Activated CD4-positive, alpha-beta memory T cell treated with anti-CD3 and anti-CD28 coated beads, Interleukin-2, amount 10 ng/mL, durations not matched to agents 7 days and 5 days (primary cell): ENCODE measurements at places on chromosomes 1 and 21. TPM values are rescaled to one million over a fixed set of nuclear protein-coding genes. Genes with fewer than 3 reads are reported as not detected.
A peak's percentile ranks its signal among the peaks of the same experiment; 100 is the strongest.

- H3K4me1 ChIP-seq: no peaks in the 10 kb centered on the region
- no peaks in the 10 kb centered on the region for H3K36me3 ChIP-seq
- H3K27me3 ChIP-seq: peaks cover 51% of the 10 kb centered on the region
- DNase-seq: no peak
- H3K4me3 ChIP-seq: no peak within 1 kb of the TSS
Measured at GRCh38 chr1:205042911-205043806, at the start of gene CNTN2. Gene CNTN2 (plus strand): TSS chr1:205043212. CDS start chr1:205053186, 9,974 bp downstream.

DNA sequence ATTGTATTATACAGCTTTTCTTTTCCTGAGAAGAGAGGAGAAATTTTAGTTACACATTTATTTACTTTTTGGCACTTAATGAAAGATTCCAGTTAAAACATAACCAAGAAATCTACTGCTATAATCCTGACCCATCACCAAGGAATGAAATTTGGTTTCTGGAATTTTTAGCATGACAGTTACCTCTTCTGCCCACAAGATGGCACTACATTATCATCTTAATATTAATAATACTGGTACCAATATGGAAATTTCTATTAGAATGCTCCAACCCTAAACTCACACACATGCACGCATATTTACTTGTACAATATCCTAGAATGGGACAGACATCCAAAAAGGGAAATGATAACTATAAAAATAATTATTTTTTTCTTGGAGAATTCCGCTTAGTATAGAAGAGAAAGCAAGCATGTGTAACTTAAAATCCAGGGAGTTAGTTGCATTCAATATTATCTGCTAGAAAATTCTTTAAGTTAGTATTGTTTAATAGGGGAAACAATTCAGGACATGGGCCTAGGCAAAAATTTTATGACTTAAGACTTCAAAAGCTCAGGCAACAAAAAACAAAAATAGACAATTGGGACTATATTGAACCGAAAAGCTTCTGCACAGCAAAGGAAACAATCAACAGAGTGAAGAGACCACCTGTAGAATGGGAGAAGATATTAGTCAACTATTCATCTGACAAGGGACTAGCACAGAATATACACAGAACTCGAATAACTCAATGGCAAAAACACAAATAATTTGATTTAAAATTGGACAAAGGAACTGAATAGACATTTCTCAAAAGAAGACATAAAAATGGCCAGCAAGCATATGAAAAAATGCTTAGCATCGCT lies 37.4 kb downstream of the MAP3K21 start:
- no peak for DNase-seq
- no peaks in the 10 kb centered on the region for H3K27me3 ChIP-seq
- H3K4me3 ChIP-seq: no peak overlapping the region

DNA sequence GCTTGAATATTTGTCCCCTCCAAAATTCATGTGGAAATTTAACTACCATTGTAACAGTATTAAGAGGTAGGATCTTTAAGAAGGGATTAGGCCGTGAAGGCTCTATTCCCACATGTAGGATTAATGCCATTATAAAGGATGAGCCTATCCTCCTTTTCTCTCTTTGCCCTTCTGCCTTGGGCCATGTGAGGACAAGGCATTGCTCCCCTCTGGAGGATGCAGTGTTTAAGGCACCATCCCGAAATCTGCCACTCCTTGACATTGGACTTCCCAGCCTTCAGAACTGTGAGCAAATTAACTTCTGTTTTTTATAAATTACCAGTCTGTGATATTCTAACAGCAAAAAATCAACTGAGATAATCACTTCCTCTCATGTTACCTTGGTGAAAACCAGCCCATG lies 124.4 kb downstream of the TOMM20 start:
- H3K4me3 ChIP-seq: no peak overlapping the region
- peaks cover 33% of the 10 kb centered on the region for H3K4me1 ChIP-seq
- H3K27ac ChIP-seq: no peak overlapping the region
- H3K27me3 ChIP-seq: peaks cover 5% of the 10 kb centered on the region
- no peak for DNase-seq

- no peak for DNase-seq
- H3K36me3 ChIP-seq: no peaks in the 10 kb centered on the region
- H3K27ac ChIP-seq: no peak overlapping the region
- H3K4me3 ChIP-seq: no peak overlapping the region
- peaks cover 21% of the 10 kb centered on the region for H3K4me1 ChIP-seq
- H3K27me3 ChIP-seq: peaks cover 52% of the 10 kb centered on the region
Measured at GRCh38 chr1:30908316-30908695, 252 bp downstream of the SDC3 start.

DNA sequence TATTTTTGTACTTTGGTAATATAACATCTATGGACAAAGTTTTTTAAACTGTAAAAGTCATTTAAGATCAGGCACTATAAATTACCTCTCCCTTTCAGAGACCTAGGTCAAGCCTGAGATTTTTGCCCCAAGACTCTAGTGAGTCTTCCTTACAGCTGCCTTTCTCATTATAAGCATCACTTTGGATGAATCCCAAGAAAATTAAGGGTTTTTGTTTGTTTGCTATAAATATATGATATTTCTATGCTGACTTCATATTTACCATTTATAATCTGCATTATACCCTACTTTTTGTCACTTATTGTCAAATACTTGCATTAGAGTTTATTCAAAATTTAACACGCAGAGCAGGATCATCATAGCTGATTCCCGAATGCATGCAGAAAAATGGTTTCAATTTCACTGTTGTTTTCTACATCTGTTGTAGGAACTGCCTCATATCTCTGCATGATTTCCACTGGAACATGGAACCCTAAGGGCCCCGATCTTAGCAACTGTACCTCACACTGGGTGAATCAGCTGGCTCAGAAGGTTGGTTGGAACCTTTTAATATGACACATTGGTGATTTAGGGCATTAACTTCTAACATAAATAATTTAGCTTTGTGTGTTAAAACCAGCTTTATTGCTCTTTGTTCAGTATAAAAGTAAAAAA lies 150.0 kb downstream of the ADGRL2 start:
- no peak for DNase-seq
- H3K4me1 ChIP-seq: no peaks in the 10 kb centered on the region
- no peaks in the 10 kb centered on the region for H3K36me3 ChIP-seq
- no peak overlapping the region for H3K27ac ChIP-seq
- H3K27me3 ChIP-seq: no peaks in the 10 kb centered on the region
- H3K4me3 ChIP-seq: no peak overlapping the region

- no peak overlapping the region for H3K4me3 ChIP-seq
- DNase-seq: no peak
- H3K27me3 ChIP-seq: peaks cover 4% of the 10 kb centered on the region
- H3K27ac ChIP-seq: no peak overlapping the region
Measured at GRCh38 chr1:64581843-64582185, 111.9 kb downstream of the CACHD1 start.

- peaks cover 8% of the 10 kb centered on the region for H3K4me1 ChIP-seq
- H3K27me3 ChIP-seq: peaks cover 5% of the 10 kb centered on the region
- no peak for DNase-seq
- no peaks in the 10 kb centered on the region for H3K36me3 ChIP-seq
- no peak overlapping the region for H3K27ac ChIP-seq
Measured at GRCh38 chr1:227396539-227397353, 78.5 kb upstream of the CDC42BPA start.

DNA sequence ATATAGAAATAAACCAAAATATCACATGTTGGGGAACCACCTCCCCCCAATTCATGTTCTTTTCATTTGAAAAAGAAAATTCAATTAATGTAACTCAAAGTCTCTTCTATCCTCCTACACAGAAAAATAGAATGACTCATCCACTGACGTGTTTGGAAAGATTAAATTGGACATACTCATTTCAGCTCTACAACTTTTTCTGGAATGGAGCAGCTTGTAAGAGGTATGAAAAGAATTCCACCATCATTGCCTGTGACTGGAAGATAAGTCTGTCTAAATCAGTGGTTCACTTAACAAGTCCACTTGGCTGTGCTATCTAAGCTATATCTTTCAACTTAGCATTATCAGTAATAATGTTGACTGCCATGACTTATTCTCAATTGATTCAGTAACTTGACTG lies 702.3 kb downstream of the BRINP3 start:
- no peaks in the 10 kb centered on the region for H3K4me1 ChIP-seq
- H3K4me3 ChIP-seq: no peak overlapping the region
- H3K27ac ChIP-seq: no peak overlapping the region
- H3K36me3 ChIP-seq: no peaks in the 10 kb centered on the region

- H3K36me3 ChIP-seq: no peaks in the 10 kb centered on the region
- H3K4me1 ChIP-seq: no peaks in the 10 kb centered on the region
- no peak for DNase-seq
Measured at GRCh38 chr1:106814418-106814817, 242.1 kb upstream of the PRMT6 start.

- no peaks in the 10 kb centered on the region for H3K27me3 ChIP-seq
- no peak overlapping the region for H3K4me3 ChIP-seq
- peaks cover 29% of the 10 kb centered on the region for H3K4me1 ChIP-seq
- no peak for DNase-seq
- H3K27ac ChIP-seq: no peak overlapping the region
Measured at GRCh38 chr1:91944087-91944486, 5.1 kb upstream of the BRDT start.

GRCh38 chr1:68516066-68516465 lies 19.2 kb upstream of the DEPDC1 start:
- H3K36me3 ChIP-seq: no peaks in the 10 kb centered on the region
- H3K4me1 ChIP-seq: no peaks in the 10 kb centered on the region
- no peak overlapping the region for H3K4me3 ChIP-seq
- H3K27me3 ChIP-seq: no peaks in the 10 kb centered on the region

GRCh38 chr21:29496337-29496736 lies 197.6 kb downstream of the BACH1 start:
- H3K27ac ChIP-seq: no peak overlapping the region
- no peaks in the 10 kb centered on the region for H3K36me3 ChIP-seq
- H3K4me3 ChIP-seq: no peak overlapping the region
- no peaks in the 10 kb centered on the region for H3K27me3 ChIP-seq
- DNase-seq: no peak
- H3K4me1 ChIP-seq: no peaks in the 10 kb centered on the region

DNA sequence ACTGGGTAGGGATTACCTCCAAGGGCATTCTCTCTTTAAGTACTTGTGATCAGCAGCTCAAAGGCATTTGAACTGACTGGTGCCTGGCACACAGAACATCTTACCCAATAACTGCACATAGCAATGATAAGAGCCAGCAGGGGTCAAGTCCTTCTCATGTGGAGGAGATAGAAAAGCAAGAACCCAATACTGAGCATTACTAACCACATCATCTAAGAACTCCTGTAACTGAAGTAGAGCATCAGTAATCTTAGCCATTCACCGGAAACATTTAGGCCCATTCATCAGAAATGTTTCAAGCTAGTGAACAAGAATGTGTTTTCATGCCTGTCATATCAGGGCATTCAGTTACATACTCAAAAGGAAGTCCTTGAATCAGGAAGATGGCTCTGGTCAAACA lies 33.6 kb upstream of the THEM4 start:
- H3K4me1 ChIP-seq: peaks cover 43% of the 10 kb centered on the region
- H3K27ac ChIP-seq: no peak overlapping the region
- H3K36me3 ChIP-seq: no peaks in the 10 kb centered on the region
- H3K4me3 ChIP-seq: no peak overlapping the region
- no peaks in the 10 kb centered on the region for H3K27me3 ChIP-seq
- DNase-seq: no peak

- H3K27me3 ChIP-seq: peaks cover 7% of the 10 kb centered on the region
- no peaks in the 10 kb centered on the region for H3K36me3 ChIP-seq
- no peak overlapping the region for H3K27ac ChIP-seq
- peaks cover 3% of the 10 kb centered on the region for H3K4me1 ChIP-seq
- no peak overlapping the region for H3K4me3 ChIP-seq
Measured at GRCh38 chr1:8142955-8143629, 117.0 kb upstream of the ERRFI1 start.

GRCh38 chr1:70025846-70026245 lies 179.5 kb downstream of the LRRC40 start:
- no peak for DNase-seq
- no peaks in the 10 kb centered on the region for H3K4me1 ChIP-seq

DNA sequence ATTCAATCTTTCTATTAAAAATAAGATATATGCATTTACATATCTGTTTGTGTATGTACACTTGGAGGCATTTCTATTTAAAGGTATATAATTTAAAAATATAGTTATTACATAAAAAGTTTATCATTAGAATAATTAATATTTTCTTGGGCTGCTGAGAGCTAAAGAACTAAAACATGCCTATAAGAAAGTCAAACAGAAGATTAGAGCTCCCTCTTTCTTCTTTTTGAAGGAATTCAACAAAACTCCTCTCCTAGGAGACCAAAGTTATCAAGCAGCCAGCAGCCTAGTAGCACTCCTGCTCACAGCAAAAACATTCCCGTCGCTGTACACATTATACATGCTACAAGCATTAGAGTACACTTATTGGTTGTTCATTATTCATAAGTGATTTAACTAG lies 216.4 kb downstream of the VAV3 start:
- no peak overlapping the region for H3K4me3 ChIP-seq
- H3K27ac ChIP-seq: no peak overlapping the region
- DNase-seq: no peak
- H3K36me3 ChIP-seq: no peaks in the 10 kb centered on the region

DNA sequence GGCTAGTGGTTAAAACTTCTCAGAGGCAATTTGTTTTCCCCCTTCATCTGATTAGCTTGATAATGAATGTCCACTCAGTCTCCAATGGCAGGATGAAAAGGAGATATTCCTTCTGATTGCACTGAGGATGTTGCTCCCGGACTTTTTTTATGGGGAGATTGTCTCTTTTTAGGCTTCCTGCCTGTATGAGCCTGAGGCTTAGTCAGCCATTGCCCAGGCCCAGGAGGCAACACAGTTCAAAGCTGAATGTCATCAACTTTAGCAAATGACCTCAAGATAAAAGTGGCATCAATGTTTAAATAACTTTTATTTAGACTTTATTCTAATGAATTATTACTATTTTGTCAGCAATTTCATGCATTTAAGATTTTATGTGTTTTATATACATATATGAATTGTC lies 162.9 kb upstream of the PTBP2 start:
- no peaks in the 10 kb centered on the region for H3K4me1 ChIP-seq
- no peak overlapping the region for H3K4me3 ChIP-seq
- H3K27ac ChIP-seq: no peak overlapping the region

DNA sequence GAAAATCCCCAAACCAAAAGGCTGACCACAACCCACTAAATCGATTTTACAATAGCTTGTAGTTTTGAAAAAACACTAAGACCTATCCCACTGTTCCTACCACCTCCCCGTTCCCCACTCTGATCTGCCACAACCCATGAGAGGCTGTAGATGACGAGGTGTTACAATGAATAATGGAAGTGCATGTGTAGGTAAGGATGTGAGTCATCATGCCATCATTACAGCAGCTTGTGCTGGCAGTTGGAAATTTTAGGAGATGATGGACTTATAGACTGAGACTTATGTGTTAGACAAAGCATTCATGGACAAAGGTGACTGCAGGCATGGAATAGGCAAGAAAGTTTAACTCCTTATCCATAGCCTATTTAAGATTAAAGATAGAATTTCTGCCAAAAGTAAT lies 184.7 kb upstream of the CACYBP start:
- peak; percentile 17 for DNase-seq
- no peak overlapping the region for H3K27ac ChIP-seq
- peaks cover 28% of the 10 kb centered on the region for H3K4me1 ChIP-seq

Gene MAP1LC3C
- total RNA-seq: not detected

Gene NID1
- total RNA-seq: 0.45 TPM

Gene SYT14
- total RNA-seq: not detected

Gene NVL
- 38.8 TPM for total RNA-seq

Gene LRRC38
- total RNA-seq: not detected

Gene KLF17
- not detected for total RNA-seq

Gene S100B
- total RNA-seq: not detected

Gene SPRR1B
- total RNA-seq: not detected

Gene EDARADD
- total RNA-seq: 5.4 TPM

Gene LCE1A
- total RNA-seq: not detected
